ENCODE measurements at places on chromosomes 7 and 10.

GRCh38 chr10:124668517-124669051 lies 75.6 kb downstream of the FAM53B start:
- DNase-seq: no peak

GRCh38 chr10:132496360-132497062 lies 41.1 kb upstream of the INPP5A start:
- DNase-seq: no peak

GRCh38 chr10:23341004-23341403 lies 3.6 kb downstream of the C10orf67 start:
- no peak for DNase-seq

DNA sequence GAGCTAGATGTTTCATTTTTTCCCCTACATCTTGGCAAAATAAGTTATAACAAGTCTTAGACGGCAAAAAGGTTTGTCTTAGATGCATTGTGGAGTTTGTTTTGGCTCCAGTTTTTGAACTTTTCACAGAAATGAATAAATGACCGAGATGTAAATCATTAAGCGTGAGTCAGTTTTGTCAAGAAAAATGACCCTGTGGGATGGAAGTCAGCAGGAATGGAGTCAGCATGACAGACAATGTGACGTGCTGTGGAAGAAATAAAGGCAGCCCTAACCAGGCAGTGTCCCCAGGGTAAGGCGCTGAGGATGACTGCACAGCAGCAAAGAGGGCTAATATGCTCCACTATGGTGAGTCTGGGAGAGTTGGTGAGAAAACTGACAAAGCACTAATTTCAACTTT lies 163.2 kb downstream of the NOC3L start:
- DNase-seq: no peak

DNA sequence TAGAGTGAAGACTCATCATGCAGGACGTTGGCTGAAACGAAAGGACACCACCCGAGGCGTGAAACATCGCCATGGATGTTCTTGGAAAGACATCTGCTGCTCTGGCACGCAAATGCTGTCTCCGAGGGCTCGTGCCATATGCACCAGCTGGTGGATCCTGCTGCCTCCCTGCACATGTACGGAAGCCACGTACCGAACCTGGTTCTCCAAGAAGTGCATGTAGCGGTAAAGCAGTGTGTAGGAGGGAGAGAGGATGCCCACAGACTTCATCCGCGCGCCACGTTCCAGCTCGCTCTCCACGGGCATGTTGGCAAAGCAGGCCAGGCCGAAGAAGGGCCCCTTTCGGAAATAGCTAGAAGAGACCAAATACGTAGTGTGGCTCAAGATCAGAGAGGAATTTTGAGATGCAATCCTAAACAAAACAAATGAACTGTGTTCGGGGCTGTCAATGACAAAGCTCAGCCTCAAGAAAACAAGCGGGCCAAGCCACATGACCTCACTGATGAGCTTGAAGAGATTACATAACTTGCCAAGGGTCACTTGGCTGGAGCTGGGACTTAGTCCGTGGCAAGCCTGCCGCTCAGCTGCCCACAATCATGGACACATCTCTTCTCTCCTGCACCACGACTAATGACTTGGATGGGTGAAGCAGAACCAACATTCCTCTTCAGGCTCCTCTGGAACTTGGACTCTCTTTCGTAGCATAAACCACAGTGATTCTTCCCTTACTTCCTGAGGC lies 16.5 kb downstream of the DENND11 start:
- no peak for DNase-seq

GRCh38 chr10:71520042-71520441 lies 123.3 kb downstream of the CDH23 start:
- DNase-seq: no peak

- DNase-seq: no peak
Measured at GRCh38 chr10:101330231-101330630, 23.7 kb upstream of the BTRC start.

DNA sequence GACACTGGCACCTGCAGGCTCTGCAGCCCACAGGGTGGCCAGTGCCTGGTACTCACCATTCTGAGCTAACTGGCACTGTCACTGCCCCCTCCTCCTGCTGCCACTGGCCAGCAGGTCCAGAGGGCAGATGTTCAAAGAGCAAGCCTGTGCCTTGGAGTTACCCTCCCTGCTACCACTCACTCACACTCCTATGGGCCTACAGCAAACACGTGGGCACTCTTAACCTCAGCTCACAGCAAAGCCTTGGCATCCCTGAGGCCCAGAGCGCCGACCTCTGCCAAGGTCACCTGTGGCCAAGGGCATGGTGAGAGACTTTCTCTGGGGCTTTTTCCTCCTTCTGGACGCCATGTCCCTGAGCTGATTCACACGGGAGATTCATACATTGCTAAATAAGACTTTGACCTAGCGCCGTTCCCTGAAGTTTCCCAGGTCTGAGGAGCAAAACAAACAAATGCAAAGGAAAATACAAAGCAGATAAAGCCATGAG lies 270.0 kb upstream of the PPP2R2D start:
- DNase-seq: no peak

Data from stimulated activated CD4-positive, alpha-beta T cell treated with anti-CD3 and anti-CD28 coated beads, Interleukin-1b, Interleukin-23, amount 100 ng/mL, for 24 hours (primary cell).